ENCODE measurements at places on chromosomes 6 and 20.

GRCh38 chr20:63217706-63218105, 1.8 kb upstream of the YTHDF1 start:
- no peak for DNase-seq

- no peak for DNase-seq
Measured at GRCh38 chr6:168309183-168309582, 10.4 kb downstream of the DACT2 start.

GRCh38 chr20:3378138-3378537, 29.3 kb downstream of the DNAAF9 start:
- no peak for DNase-seq

DNA sequence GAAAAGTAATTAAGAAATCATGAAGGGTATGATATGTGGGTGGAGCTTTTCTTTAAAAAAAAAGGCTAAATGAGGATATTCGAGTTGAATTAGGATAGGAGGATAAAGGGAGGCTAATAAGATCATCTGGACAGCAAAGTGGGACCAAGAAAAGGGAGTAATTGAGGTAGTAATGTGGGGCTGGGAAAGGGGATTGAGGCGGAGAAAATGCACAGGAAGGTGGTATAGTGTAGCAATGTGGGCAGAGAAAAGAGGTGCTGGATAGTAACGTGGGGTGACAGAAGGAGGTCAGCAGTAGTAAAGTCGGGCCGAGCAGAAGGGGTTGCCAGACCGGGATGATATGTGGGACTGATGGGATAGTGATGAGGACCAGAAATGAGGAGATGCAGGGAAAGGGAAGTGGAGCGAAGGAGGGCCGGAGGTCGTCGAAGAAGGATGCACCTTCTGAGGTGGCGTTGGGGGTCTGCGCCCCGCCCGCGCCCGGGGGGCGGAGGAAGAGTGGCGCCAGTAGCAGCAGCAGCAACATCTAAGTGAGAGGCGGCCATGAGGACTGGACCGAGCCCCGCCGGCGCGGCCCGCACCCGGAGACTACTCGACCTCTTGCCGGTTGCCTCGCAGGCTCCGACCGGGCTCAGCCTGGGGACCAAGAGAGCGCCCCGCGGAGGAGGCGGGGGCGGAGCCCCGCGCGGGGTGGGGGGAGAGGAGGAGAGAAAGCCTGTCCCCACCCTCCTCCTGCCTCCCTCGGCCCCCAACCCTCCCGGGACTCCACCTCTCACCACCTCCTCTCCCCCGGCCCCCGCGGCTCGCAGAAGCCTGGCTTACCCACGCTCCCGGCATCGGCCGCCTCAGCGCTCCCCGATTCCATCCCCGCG, 887 bp downstream of the GABBR1 start:
- peak; percentile 67 for DNase-seq
